Mesangial cell (primary cell): ENCODE measurements at places on chromosomes 16 and 17. TPM values are rescaled to one million over a fixed set of nuclear protein-coding genes. Genes with fewer than 3 reads are reported as not detected.

The AANAT gene
- 0.25 TPM in 1 of 2 replicates, not detected in the other for total RNA-seq

The FZD2 gene
- 24.8 and 50.3 TPM in 2 replicates for total RNA-seq

The ELP5 gene
- total RNA-seq, result 37.9 and 42.0 TPM in 2 replicates

The ZDHHC1 gene
- 3.6 and 9.6 TPM in 2 replicates for total RNA-seq

The CSH2 gene
- total RNA-seq, result not detected in 2 replicates

The TBC1D3L gene
- total RNA-seq, result 3.9 TPM in 1 of 2 replicates, not detected in the other

The KRTAP4-9 gene
- not detected in 2 replicates for total RNA-seq

The FAM117A gene
- total RNA-seq, result 5.8 and 6.0 TPM in 2 replicates

The ZG16 gene
- not detected in 2 replicates for total RNA-seq

The ABCC12 gene
- not detected in 2 replicates for total RNA-seq

The TBC1D3E gene
- 2.9 TPM in 1 of 2 replicates, not detected in the other for total RNA-seq

The TBC1D3K gene
- under 0.01 TPM in 1 of 2 replicates, not detected in the other for total RNA-seq

The DBNDD1 gene
- 14.2 and 21.8 TPM in 2 replicates for total RNA-seq

The ELAC2 gene
- 89.6 and 101 TPM in 2 replicates for total RNA-seq

The P2RX5 gene
- 9.1 and 13.2 TPM in 2 replicates for total RNA-seq

The ZNF597 gene
- total RNA-seq, result 1.1 and 1.4 TPM in 2 replicates

The CTRL gene
- total RNA-seq, result 0.38 and 0.65 TPM in 2 replicates

The RNF43 gene
- 0.49 and 0.63 TPM in 2 replicates for total RNA-seq

The ADAP2 gene
- 2.9 and 4.3 TPM in 2 replicates for total RNA-seq

The HS3ST6 gene
- not detected in 2 replicates for total RNA-seq

The PRAC2 gene
- total RNA-seq, result not detected in 2 replicates
